Activated T-cell treated with anti-CD3 and anti-CD28 coated beads for 48 hours (primary cell): ENCODE measurements at places on chromosomes 13 and 19.

- DNase-seq = no peak
These were observed 3.7 kb upstream of the ZNF554 start for GRCh38 chr19:2815923-2816322.

DNA sequence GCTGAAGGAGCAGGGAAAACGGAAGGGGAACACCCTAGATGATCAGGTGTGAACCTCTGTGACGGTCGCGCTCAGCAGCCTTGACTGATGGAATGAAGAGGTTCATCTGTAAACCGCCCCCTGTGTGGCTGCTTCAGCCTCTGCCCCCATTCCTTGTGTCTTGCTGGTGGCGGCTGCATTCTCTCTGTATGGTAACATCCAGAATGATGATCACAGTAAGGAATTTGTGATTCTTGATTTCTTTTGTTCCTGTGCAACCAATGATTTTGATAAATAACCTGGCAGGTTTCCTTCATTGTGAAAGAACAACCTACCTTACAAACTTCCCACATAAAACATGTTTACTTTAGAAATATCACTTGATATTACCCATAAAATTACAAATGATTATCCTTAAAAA, 118.7 kb upstream of the MCF2L start:
- no peak for DNase-seq

DNA sequence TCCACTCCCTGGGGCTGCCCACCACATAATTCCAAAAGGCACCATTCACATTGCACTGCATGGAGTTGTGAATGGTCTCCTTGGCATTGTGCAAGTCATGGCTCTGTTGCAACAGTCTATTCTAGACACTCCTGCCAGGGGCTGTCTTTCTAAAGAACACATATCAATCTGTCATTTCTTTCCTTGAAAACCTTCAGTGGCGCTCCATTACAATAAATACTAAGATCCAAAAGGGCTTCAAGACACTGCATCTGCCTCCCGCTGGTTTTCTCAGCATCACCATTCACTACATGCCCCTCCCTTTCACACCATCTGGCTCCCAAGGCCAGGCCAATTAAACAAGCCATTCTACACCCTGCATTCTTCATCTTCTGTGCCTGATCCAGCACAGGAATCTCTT, 32.2 kb upstream of the TM9SF2 start:
- DNase-seq = no peak

DNA sequence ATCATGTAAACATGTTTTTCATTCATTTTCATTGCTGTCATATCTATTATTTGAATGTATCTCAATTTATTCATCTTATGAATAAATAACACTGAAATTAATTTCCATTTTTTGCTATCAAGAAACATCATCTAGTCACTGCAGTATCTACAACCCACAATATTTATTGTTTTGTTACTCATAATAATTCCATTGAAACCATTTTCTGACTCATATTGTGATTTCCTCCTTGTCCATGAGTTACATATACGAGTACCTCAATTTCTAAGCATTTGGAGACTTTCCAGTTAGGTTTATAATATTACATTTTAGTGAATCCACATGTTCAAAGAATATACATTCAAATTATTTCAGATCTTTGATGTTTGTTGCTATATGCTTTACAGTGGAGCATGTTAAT, 1524.0 kb downstream of the SLITRK1 start:
- DNase-seq = no peak

DNA sequence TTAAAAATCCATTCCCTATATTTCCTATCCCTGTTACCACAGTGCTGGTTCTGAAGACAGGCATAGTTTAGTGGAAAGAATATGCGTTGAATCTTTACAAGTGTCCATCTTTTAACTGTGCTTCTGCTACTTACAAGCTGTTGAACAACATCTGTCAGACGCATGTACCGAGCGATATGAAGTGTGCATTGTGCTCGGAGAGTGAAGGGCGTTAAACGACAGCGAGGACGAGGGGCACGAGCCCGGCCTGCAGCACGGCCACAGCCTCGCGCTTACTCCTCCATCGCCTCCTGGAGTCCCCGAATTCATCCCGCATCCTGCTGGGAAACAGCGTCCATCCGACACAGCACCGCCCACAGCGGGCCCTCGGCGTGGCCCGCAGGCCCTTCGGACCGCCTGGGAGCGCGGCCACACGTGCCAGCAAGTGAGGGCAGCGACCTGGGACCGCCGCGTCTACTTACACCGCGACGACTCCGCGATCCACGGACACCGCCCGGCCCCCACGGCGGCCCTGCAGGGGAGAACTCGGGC, 514 bp downstream of the PCID2 start:
- no peak for DNase-seq

DNA sequence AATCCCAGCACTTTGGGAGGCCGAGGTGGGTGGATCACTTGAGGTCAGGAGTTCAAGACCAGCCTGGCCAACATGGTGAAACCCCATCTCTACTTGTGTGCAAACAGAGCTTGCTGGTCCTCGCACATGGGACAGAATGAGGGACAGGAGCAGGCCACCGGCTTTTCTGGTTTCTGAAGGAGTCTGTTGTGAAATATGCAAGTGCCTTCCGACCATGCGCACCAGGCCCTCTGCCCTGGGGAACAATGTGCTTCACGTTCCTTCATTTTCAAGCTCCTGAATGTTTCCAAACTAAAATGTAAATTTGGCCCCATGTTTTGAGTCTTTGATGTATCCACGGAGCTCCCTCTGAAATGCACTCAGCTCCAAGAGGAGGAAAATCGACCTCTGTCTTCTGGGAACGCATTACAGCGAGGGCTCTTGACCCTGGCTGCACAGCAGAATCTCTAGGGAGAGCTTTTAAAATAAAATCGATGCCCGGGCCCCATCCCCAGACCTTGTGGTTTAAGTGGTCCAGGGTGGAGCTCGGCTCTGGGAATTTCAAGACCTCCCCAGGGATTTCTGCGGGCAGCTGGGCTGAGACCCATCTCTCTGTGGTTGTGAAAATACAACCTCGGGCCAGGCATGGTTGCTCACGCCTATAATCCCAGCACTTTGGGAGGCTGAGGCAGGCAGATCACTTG, 9.3 kb upstream of the ACP4 start:
- DNase-seq = no peak

- no peak for DNase-seq
These were observed 19.1 kb upstream of the CXCL17 start for GRCh38 chr19:42461700-42462324.

DNA sequence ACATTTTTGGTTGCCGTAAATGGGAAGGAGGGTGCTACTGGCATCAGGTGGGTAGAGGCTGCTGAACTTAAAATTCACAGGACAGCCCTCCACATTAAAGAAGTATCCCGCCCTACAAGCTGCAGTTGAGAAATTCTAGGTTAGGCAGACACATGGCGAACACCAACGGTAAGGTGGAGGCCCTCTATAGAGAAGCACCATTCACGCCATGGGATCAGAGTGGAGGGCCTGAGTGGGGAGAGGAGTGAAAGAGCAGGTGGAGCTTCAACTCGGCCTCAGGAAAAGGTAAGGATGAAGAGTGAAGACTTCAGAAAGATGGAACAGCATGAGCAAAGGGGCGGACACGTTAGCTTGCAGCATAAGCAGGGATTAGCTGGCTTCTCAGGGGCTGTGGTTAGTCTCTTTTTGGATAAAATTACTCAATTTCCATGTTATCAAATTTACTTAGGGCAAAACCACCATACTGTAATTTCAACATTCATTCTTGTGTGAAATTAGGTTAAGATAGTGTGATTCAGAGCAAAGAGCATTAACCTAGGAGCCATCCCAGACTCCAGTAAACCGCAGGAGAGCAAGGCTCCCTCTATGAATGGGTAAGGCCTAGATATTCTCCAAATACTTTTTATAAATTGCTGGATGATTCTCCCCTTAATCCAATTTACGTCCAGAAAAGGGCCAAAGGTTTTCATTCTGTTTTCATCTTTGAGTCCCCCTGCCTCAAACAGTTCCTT, 1.2 kb downstream of the EEF1AKMT1 start:
- DNase-seq = peak; percentile 4

DNA sequence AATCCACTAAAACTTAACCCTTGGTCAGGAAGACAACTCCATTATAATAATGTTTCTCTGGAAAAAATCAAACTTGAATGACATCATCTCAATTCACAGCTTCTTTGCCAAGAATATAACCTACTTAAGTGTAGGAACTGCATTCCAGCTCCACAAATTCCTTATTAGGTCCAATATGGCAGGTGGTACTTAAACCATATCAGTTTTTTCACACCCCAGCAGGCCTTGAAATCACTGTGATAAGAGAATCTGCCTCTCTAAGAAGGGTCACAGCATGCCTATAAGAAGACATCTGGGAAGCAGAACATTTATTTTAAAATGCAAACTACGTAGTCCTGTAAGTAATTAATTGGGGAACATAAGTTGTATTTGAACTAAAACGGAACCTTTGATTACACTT, 687.8 kb downstream of the DIAPH3 start:
- DNase-seq = no peak

DNA sequence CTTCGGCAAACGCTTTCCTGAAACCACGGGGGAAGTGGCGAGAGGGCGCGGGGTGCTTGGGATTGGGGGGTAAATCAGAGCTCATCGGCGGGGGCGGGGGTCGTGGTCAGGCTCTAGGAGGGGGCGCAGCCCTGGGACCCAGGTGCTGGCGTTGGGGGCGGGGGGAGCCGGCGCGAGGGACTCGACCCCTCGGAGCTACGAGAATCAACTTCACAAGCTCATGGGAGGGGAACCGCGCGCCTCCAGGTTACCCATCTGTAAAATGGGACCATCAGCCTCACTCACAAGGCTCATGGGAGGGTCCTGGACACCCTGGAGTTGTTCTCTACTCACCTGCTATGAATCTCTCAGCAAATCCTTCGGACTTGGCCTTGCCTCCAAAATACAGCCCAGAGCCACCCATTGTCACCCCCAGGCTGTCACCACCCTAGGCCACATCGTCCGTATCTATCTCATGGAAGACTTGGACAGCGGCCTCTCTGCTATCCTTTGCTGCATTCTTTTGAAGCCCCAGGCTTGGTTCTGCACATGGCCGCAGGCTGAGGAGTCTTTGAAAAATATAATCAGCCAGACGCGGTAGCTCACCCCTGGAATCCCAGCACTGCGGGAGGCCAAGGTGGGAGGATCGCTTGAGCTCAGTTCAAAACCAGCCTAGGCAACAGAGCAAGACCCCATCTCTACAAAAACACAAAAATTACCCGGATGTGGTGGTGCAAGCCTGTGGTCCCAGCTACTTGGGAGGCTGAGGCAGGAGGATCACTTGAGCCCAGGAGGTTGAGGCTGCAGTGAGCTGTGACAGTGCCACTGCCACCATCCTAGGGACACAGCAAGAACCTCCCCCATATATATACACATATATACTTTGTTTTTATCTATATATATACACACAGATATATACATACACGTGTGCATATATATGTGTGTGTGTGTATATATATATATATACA, 939 bp upstream of the RANBP3 start:
- DNase-seq = no peak

- DNase-seq = no peak
These were observed 11.1 kb downstream of the DAZAP1 start for GRCh38 chr19:1418496-1418775.

DNA sequence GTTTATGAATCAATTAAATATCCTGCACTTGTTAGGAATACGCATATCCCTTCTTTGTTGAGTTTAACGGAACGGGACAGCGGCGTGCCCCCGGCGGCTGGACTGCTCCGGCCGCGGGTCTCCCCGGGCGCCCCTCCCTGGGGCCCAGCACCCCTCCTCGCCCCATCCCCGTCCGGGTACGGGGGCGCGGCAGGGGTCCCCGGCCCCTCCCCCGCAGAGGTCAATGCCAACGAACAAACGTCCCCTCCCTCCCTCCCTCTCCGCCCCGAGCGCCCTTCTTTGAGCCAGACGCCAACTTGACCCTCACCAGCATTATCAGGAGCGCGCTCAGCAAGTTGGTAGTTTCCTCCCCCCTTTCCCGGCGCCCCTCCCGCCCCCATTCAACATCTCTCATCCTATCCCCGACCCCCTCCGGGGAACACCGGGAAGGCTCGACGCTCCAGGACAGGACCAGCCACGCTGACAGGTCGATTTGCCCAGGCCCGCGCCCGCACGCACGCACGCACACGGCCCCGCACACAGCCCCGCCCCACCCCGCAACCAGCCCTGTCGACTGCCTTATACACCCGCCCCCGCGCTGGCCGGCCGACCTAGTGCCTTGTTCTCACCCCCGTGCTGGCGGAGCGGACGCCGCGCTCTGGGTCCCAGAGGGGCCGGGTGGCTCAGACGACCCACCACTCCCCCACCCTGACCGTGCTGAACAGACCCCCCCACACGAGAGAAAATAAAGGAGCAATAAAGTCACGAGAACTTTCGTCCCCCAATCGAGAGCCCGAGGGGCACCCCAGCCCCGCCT, 5.0 kb downstream of the LYL1 start:
- DNase-seq = no peak

DNA sequence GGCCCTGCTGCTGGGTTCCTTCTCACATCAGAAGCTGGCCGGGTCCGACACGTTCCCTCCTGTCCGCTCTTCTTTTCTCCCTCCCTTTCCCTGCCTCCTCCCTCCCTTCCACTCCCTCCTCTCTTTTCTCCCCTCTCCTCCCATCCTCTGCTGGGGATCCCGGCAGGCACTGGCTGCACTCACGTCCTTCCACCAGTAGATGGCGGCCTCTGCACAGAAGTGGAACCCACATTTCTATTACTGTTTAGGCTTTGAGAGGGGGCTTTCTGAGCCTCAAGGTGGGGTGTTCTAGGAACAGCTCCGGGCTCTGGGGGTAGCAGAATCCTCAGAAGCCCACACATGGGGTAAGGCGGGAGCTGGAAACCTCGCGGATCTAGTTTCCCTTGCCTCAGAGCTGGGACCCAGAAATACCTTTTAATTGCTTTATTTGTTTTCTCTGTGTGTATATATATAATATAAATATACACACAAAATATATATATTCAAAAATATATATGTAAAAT, 294.2 kb downstream of the ZNF536 start:
- peak; percentile 8 for DNase-seq

DNA sequence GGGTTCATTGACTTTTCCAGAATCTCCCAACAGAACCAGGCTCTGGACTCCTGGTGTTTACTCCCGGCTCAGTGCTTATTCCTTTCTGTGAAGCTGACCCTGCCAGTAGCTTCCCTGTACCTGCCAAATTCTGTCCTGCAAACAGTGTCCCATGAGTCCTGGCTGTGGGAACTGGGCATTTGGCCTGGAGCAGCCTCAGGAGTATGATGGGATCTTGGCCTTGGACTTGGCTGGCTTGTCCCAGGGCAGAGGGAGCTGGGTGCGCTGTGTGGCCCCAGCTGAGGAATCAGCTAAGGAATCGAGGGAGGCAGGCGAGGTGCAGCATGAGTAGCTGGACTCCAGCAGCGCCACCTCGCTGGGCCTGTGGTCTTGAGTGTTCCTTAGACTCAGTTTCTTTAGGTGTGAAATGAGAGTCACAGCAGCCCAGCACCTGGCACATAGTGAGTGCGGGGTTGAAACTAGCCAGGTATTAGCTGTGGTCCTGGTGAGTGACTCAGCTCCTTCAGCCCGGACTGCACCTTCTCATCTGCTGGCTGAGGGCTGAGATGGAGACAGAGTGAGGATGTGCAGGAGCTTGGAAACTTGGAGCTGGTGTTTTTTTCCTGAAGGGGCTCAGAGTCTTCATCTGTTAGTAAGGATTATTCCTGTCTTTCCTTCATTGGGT, 10.4 kb downstream of the CLASRP start:
- no peak for DNase-seq

- no peak for DNase-seq
These were observed 9.0 kb upstream of the ATXN8OS start for GRCh38 chr13:70098669-70099068.
